ENCODE measurements at places on chromosomes 2 and 18.

GRCh38 chr18:64095056-64095455 is 53.8 kb downstream of the LINC00305 start:
- no peak for DNase-seq

DNA sequence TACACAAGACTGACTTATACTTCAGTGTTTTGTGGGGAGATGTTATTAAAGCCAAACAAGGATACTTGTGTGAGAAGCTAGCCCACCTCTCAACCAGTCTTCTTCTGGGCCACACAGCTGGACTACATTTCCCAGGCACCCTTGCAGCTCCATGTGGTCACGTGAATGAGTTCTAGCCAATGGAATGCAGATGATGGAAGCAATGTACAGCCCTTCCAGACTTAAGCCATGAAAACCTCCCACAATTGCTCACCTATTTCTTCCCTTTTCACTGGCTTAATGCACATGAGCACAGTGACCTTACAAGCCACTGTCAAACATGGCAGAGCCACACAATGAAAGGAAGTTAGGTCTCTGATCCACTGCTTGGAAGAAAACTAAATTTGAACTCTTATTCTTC is 20.4 kb upstream of the FEZ2 start:
- no peak for DNase-seq

DNA sequence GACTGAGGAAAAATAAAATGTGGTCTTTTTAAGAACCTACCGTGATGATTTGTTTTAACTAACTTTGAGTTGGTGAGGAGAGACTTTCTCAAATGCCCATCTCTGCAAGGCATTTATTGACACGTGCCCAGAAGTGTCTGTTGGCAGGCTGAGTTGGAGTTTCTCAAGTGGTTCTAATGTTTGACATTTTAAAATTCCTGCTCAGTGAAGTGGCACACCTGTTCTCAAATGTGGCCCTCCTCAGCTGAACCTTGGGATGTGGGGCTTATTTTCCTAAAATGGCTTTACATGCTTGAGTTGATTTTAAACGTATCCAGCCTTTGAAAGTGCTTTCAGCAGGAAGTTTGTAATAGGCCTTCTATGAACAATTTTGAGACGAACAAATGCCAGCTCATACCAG is 876 bp upstream of the CAVIN2 start:
- DNase-seq: no peak

GRCh38 chr2:190158798-190159434 is 96.4 kb upstream of the MSTN start:
- DNase-seq: no peak

DNA sequence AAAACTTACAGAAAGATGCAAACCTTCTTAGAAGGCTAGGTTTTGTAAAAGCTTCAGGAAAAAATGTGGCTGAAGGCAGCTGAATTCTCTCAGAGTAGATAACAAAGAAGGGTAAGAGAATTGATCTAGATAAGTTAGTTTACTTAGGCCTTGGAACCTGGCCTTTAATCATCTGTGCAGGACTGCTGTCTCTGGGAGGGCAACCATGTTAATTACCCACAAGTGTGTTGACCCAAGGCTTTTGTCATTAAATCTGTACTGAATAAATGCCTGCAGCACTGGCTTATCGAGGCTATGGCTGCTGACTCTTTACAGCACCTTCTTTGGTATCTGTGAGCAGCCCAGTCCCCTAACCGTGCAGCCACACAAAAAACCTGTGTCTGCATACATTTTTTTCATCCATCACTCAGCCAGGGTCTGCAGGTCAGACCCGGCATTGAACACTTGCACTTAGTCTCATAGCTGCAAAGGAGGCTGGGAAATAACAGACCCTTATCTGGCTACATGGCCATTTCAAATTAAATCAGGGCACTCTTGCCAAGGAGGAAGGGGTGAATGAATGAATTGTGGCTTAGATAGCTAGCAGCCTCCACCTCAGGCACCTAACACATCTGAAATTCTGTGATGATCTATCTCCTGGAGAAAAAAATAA is 120.2 kb upstream of the MSH2 start:
- DNase-seq: no peak

DNA sequence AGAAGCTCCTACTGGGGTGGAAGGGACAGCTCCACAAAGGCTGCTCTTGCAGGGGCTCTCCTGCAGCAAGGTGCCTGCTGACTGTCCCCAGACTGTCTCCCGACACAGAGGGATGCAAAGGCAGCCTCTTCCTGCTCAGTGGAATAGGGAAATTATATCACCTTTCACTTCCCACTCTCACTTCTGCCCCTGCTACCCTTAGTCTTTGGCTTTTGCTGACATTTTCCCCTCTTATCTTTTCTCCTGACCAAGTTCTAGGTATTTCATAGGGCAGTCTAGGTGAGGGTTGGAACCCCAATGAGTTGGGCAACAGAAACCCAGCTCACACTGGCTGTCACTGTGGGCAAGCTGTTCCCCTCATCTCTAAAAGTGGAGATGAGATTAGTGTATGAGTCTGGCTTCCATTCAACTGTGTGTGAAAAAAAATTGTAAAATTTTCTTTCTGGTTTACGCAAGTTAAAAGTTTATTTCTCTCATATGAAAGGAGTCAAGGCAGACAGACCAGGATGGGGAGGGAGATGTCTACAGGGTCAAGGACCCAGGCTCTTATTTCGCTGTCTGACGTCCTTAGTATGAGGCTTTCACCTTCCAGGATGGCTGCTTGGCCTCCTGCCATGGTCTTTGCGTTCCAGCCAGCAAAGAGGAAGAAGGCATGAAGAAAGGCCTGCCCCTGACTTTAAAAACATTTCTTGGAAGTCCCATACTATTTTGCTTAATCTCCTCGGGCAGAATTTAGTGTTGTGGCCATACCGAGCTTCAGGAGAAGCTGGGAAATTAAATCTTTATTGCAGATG is 7.5 kb upstream of the MOCOS start:
- no peak for DNase-seq

GRCh38 chr18:74217476-74218143 is 69.3 kb downstream of the TIMM21 start:
- no peak for DNase-seq

- no peak for DNase-seq
Observed at GRCh38 chr2:112920923-112921532, 10.1 kb downstream of the IL37 start.

DNA sequence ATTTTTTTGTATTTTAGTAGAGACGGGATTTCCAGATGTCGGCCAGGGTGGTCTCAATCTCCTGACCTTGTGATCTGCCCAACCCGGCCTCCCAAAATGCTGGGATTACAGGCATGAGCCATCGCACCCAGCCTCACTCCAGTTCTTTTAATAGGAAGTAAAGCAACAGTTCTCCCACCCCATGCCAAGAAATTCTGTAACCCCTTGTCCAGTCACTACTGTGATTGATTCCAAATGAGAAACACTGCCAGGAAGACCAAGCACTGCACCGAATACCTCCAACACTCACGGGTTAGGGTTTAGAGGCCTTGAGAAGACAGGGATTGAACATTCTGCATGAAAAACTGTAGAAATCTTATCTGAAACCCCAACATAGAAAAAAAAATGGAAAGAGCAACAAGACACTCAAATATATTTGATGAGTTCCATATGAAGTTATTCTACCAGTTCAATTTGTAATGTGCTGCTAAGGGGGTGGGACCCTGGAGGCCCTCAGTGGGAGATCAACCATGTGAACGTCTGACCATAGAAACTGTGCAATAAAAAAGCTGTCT is 48.2 kb upstream of the BIN1 start:
- no peak for DNase-seq

DNA sequence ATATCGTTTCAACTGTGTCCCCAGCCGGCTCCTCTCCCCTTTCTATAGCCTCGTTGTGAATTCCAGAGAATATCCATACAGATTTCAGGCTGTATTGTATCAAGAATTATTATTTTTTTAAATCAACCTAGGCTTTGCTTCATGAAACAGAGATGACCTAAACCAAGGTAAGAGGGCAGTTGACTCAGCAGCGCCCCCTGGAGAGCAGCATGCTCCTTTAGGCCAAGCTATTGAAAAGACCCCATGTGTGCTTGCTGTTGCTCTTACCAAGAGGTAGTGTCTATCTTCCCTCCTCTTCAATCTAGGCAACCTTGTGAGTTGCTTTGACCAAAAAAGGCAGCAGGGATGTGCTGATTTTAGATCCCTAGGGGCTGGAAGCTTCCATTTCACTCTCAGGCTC is 426.7 kb upstream of the SMIM21 start:
- DNase-seq: no peak

GRCh38 chr2:239343946-239344856 is 56.6 kb downstream of the HDAC4 start:
- DNase-seq: no peak

DNA sequence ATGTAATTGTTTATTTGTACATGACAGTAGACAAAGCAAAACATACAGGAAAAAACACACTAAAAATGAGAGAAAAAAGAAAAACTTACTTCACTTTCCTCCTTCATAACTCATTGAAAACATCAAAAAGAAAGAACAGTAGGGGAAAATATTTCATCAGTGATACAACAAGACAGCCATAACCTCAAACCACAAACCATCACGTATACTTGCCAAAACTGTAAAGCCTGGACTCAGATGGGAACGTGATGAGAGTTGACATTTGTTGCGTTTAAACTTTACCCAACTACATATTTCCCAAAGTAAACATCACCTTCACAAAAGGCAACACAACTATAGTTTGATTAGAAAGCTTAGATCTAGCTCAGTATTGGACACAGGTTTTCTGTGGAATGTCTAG is 278.2 kb upstream of the COL3A1 start:
- no peak for DNase-seq

- no peak for DNase-seq
Observed at GRCh38 chr2:8502316-8502715, 179.5 kb upstream of the ID2 start.

- DNase-seq: no peak
Observed at GRCh38 chr2:45942237-45942738, 290.8 kb downstream of the PRKCE start.

GRCh38 chr2:1876352-1876751 is 132.0 kb upstream of the PXDN start:
- DNase-seq: no peak

GRCh38 chr2:121128741-121129659 is 156.0 kb downstream of the TFCP2L1 start:
- no peak for DNase-seq

DNA sequence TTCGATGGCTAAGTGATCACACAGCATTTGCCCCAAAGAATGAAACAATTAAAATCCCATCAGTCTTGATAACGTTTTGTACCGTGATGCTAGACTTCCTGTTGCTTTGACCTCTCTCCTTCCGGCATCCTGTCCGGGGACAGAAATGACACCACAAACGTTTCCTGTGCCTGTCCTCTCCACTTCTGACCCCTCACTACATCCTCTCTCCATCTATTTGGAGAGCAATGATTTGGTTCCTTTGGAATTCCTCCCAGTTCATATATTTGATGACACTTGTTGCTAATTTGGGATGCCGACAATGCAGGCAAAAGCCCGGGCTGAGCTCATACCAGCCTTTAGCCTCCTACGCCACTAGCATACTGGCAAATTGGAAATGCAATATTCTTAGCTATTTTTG is 151.2 kb upstream of the CCDC68 start:
- DNase-seq: no peak

Measured in stimulated activated CD8-positive, alpha-beta memory T cell treated with anti-CD3 and anti-CD28 coated beads, Interleukin-15, amount 100 ng/mL, for 24 hours (primary cell).